ENCODE measurements at places on chromosomes 2 and 18. TPM values are rescaled to one million over a fixed set of nuclear protein-coding genes. Genes with fewer than 3 reads are reported as not detected.

The KIF1A gene
- polyA plus RNA-seq, result 11.3 TPM

The GRHL1 gene
- polyA plus RNA-seq, result 8.0 TPM

GRCh38 chr18:25298853-25299274 lies 53.1 kb downstream of the ZNF521 start:
- DNase-seq, result no peak

The MPP4 gene
- 0.26 TPM for polyA plus RNA-seq

GRCh38 chr2:102092535-102092934 lies 50.0 kb upstream of the IL1R1 start:
- no peak for DNase-seq

The NPPC gene
- 0.21 TPM for polyA plus RNA-seq

The DNMT3A gene
- 61.3 TPM for polyA plus RNA-seq

DNA sequence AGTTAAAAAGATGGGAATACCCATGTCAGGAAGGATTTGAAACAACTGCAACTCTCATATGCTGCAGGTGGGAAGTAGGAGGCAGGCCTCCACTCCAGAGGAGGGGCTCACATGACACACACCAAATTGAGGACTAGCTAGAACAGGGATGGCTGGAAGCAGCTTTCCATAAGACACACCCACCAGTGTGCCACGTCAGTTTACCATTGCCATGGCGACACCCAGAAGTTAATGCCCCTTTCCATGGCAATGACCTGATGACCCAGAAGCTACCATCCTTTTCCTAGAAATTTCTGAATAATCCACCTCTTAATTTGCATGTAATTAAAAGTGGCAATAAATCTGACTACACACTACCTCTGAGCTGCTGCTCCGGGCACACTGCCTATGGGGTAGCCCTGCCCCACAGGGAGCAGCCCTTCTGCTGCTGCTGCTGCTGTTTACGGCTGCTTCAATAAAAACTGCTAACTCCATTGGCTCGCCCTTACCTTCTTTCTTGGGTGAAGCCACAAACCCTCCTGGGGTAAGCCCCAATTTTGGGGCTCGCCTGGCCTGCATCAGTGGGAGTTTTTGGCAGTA lies 89.4 kb downstream of the RRM2 start:
- no peak for DNase-seq

DNA sequence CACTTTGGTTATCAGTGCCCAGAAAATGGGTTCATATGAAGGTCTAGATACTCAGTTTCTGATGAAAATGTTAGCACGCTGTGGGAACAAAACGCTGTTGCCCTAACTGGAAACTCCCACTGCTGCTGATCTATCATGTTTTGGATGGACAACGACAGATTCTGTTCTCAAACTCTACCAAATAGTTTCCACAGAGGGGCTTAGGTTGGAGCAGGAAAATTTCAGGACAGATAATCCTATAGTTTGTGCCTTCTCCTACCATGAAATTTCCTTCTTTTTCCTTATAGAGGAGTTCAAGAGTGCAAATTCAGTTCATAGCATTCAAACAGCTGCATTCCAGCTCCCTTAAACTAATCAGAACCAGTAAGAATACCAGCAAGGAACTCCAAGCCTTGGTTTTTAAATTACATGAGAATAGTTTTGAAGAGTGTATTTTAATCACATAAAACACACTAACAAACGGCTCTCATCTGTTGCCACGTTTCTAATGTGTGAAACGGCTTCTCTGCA lies 58.7 kb upstream of the RALBP1 start:
- no peak for DNase-seq

The UBXN2A gene
- 19.6 TPM for polyA plus RNA-seq

GRCh38 chr2:128715360-128715759 lies 396.7 kb upstream of the HS6ST1 start:
- no peak for DNase-seq

DNA sequence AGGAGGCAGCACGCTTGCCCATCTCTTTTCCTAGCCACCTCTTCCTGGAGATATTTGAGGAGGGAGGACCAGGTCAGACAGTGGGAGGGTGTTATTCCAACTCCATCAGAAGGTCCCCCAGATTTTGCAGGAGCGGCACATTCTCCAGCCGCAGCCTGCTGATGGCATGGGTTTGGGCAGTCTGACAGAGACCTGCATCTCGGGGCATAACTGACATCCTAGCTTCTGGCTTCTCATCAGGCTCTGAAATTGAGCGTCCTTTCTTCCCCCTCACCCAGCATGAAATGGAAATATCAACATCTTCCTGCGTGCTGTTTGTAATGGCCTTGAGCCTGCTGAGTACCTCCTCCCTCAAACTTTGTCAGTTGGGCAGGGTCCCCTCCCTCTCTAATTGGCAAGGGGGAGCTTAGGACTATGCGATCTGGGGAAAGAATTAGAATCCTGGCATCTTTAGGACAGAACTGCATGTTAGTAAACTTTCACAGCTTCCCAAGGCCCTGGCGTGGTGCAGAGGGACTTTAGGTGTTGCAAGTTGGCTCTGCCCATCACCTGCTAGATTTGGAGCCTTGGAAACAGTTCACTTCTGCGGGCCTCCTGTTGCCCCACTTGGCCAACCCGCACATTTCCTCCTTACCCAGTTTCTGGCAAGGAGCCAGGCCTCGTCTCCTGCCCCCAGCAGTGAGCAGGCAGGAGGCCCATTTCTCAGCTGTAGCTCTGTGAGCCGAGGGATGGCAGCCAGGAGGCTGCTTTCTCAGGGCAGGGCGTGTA lies 2.2 kb downstream of the ITM2C start:
- no peak for DNase-seq

DNA sequence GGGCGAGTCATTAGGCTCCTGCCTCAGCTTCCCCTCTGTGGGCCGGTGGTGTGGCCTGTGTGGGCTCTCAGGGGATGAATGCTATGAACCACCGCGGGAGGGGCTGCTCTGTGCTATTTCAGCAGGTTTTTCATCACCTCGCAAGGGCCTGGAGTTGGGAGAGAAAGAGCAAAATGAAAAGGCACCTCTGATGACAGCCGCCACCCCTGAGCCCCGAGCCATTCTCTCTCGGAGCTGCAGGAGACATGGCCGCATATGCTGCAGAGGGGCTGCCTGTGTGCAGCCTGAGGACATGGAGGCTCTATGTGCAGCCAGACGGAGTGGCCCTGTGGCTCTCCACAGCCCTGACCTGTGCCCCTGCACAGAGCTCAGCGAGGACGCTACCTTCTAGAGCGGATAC lies 96.2 kb upstream of the CTDP1 start:
- DNase-seq, result no peak

The VIT gene
- 0.20 TPM for polyA plus RNA-seq

DNA sequence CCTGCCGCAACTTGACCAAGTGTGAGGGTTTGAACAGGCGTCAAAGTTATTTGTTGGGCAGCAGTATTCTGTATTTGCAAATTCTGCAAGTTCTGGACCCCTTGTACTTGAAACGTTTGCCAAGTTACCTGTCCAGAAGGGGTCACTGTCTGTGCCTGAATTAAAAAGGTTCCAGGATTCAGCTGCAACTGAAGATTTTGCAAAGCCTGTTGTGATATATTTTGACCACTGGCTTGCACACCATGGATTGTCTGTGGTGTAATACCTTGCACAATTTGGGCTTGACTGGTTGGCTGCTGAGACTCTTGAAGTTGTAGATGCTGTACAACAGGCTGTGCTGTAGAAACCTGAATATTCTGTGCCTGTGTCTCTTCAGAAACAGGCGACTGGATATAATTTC lies 10.2 kb downstream of the SP3 start:
- DNase-seq, result no peak

GRCh38 chr2:105636109-105636740 lies 108.5 kb upstream of the NCK2 start:
- DNase-seq, result no peak

GRCh38 chr2:45874344-45874743 lies 222.9 kb downstream of the PRKCE start:
- no peak for DNase-seq

The EPAS1 gene
- 58.5 TPM for polyA plus RNA-seq

- peak; percentile 92 for DNase-seq
Observed at GRCh38 chr2:45650851-45651414, 542 bp upstream of the PRKCE start.

- DNase-seq, result no peak
Observed at GRCh38 chr18:8525692-8526091, 83.5 kb upstream of the RAB12 start.

The SERPINB12 gene
- polyA plus RNA-seq, result not detected

DNA sequence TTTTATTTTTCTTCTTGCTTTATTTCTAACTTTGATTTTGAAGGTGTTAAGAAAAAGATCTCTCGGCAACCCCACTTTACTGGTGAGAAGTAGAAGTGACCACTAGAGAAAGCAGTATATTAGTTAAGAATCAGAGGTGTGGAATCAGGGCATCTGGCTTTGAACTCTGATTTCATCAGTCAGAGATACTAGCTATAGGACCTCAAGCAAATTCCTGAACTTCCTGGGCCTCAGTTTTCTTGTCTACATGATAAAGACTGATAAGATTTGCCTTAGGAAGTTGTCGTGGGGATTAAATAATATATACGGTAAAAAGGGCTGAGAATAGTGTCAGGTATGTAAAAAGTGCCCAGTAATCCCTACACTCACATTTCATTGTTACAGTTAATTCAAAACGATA lies 440.3 kb upstream of the CRIM1 start:
- DNase-seq, result no peak

DNA sequence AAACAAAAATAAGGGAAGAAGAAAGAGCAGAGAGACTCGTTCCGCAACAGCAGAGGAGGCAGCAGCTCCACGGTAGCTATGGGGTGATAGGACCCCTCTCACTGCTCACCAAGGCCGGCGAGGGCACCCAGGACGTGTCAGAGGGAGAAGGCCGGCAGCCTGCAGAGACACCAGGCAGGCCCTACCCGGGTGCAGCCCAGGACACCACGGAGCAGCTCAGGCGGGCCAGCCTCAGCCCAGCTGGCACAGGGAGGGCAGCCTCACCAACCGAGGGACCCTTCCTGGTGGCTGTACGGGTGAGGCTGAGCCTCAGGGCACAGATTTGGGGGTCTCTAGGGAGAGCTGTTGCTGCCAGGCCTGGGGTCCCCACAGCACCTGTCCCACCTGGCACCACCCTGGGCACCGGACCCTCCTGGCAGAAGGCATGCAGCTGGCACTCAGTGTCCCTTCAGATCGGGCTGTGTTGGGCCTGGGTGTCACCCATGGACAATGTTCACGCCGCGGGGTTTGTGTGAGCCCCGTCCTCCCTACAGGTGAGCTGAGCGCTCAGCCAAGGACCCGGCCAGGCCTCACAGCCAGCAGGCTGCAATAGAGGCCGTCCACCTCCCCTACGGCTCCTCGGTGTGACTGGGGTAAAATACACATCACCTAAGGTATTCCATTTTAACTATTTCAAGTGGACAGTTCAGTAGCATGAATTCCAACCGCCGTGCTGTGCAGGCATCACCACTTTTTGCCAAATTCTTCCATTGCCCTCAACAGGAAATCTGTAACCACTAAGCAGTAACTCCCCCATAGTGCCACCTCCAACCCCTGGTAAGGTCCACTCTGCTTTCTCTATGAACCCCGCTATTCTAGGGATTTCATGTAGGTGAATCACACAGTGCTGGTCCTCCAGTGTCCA lies 21.6 kb downstream of the KCNG2 start:
- no peak for DNase-seq

GRCh38 chr2:216004697-216005283 lies 8.6 kb downstream of the MREG start:
- no peak for DNase-seq

GRCh38 chr2:241039416-241039815 lies 41.0 kb downstream of the SNED1 start:
- DNase-seq, result no peak

DNA sequence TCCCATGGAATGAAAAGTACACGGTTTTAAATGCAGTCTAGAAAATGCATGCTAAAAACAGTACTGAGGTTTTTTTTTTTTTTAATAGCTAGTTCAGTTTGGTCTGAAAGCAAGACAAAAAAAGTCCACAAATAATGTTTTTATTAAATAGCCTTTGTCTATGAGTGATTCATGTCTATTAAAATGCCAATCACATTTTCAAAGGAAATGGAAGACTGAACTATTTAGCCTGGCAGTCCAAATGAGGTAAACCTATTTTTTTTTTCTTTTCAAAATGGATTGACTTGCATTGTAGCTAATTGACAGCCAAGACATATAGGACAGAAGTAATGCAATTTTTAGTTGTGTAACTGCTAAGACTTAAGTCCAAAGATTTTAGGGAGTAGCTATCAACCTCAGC lies 90.3 kb downstream of the LRP1B start:
- no peak for DNase-seq

GRCh38 chr2:37711831-37712230 lies 40.4 kb upstream of the CDC42EP3 start:
- DNase-seq, result no peak

DNA sequence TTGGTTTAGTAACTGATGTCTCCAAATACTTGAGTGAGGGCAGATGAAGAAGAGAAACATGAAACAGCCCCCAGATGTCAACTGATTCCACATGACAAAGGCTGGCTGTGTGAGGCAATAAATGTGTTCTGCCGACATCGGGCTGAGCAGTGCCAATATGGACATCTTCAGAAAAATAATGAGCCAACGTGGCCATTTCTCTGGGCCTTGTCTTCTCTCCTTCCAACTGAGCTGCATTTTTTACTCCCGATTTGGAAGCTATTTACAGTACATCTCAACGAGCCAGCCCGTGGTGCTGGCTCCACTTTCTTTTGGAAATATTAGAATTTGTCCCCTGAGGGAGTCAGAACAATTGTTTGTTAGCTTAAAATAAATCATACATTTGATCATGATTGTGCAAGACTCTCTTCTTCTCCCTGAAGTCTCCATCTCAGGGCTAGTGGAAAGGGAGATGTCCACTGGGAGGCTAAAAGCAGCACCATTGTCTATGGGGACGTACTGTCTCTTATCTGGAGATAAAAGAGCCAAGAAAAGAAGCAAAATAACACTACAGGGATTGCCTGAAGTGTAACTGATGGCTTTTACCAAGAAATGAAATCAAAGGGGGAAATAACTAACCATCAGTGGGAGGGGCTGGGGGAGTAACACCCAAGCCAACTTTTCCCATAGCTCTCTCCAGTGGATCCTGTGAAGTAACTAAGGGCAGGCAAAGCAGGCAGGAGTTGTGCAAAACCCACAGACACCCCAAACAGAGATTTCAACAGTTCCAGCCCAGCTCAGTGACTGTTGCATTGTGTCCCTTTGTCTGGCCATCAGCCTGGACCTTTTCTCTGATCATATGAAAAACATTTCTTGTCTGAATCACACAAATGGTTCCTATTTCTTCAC lies 114.8 kb downstream of the RDH14 start:
- no peak for DNase-seq

DNA sequence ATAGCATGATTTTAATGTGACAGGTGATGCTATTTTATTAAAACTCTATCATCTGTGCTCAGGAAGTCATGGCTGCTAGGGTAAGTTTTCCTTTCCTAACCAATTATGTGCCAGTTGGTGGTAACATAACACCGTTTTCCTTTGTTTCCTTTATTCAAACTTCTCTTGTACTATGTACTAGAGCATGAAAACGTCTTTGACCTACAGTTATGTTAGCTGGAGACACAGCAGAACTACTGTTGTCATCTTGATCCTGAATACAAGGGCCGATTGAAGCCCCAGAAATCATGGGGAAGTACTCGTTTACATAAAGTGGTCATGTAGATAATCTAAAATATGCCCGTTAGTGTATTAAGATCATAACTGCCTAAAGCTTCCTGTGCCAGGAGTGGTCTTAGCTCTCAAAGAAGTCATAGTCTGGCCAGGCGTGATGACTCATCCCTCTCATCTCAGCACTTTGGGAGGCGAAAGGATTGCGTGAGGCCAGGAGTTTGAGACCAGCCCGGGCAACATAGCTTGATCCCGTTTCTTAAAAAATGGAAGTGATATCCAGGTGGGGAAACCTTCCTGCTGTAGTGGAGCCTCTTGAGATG lies 20.5 kb downstream of the NEDD4L start:
- no peak for DNase-seq
